ENCODE measurements at places on chromosomes 1 and 21.

DNA sequence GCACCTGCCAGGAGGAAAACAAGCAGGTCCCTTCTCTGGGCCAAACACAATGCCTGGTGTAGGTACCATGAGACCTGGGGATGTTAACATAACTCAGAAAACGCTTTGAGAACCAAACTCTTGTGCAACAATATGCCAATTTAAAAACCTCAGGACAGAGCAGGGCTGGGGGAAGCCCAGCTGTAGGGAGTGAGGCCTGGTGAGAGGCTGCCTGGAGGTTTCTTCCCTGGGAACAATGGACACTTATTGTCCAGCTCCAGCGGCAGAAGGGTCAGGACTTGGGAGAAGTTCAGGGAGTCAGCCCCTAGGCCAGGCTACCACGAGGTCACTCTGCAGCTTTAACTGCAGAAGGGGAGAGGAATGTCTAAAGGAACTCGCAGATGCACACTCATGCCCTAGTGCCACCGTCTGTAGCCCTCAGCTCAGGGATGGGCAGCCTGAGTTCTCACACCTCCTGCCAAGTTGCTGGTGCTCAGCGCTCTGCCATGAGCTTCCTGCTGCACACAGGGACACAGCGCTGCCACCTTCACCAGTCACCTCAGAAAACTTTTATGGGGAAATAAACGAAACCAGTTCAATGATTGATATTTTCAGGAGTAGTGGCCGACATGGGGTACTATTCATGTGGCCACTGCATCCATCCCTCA is 8.5 kb downstream of the GPR157 start:
- peaks cover 37% of the 10 kb centered on the region for H3K4me1 ChIP-seq
- H3K27me3 ChIP-seq = no peaks in the 10 kb centered on the region
- no peak for DNase-seq
- no peaks in the 10 kb centered on the region for H3K36me3 ChIP-seq

GRCh38 chr1:9996624-9997582 is at the start of gene RBP7:
TSS of gene RBP7 (plus strand) at chr1:9997228. CDS start at chr1:9997259, 31 bp downstream.
- no peak within 1 kb of the TSS for H3K27ac ChIP-seq
- no peak for DNase-seq
- H3K4me1 ChIP-seq = no peaks in the 10 kb centered on the region
- H3K36me3 ChIP-seq = no peaks in the 10 kb centered on the region
- no peak within 1 kb of the TSS for H3K4me3 ChIP-seq

DNA sequence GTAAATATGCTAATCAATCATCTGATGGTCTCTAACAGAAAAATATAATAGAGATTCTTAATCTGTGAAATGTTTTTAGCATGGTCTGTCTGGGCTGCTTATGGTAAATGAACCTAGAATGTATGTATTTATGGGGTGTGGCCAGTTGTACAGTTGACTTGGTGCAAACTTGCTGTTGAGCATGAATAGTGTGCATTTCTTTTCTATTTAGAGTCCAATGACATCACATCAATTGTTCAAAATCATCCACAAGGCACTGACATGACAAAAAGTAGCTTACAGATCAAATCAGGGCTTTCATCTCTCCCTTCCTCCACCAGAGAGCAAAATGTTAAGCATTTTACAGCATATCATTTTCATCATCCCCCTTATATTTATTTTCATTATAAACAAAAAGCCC is 1010.3 kb downstream of the KCNT2 start:
- no peaks in the 10 kb centered on the region for H3K4me1 ChIP-seq
- H3K4me3 ChIP-seq = no peak overlapping the region
- H3K27me3 ChIP-seq = no peaks in the 10 kb centered on the region
- DNase-seq = no peak
- H3K27ac ChIP-seq = no peak overlapping the region
- H3K36me3 ChIP-seq = no peaks in the 10 kb centered on the region

DNA sequence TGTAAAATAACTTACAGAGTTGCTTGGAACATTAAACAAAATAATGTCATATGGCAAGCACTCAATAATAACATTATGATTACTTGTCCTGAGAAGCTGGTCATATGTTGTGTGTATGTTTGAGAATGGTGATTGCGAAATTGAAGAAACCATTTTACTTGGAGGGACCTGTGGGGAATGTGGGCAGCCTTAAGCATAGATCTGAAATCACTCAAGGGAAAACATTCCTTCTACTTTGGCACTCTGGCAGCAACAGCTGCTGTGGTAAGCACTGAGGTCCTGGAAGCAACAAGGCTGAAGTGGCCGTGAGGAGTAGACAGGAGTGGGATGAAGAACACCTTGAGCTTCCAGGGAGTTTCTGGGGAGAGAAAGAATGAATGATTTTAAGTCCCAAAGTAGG is 165.4 kb upstream of the ADAMTS5 start:
- no peaks in the 10 kb centered on the region for H3K4me1 ChIP-seq
- no peak for DNase-seq
- no peaks in the 10 kb centered on the region for H3K36me3 ChIP-seq
- H3K27me3 ChIP-seq = no peaks in the 10 kb centered on the region
- H3K4me3 ChIP-seq = no peak overlapping the region

GRCh38 chr1:84103197-84103992 is 40.7 kb upstream of the PRKACB start:
- H3K4me3 ChIP-seq = no peak overlapping the region
- no peak overlapping the region for H3K27ac ChIP-seq
- H3K36me3 ChIP-seq = no peaks in the 10 kb centered on the region
- no peaks in the 10 kb centered on the region for H3K27me3 ChIP-seq
- H3K4me1 ChIP-seq = no peaks in the 10 kb centered on the region

GRCh38 chr1:14842891-14843290 is 244.4 kb downstream of the KAZN start:
- no peak for DNase-seq
- H3K4me1 ChIP-seq = no peaks in the 10 kb centered on the region
- no peaks in the 10 kb centered on the region for H3K27me3 ChIP-seq
- no peaks in the 10 kb centered on the region for H3K36me3 ChIP-seq
- H3K4me3 ChIP-seq = no peak overlapping the region

GRCh38 chr1:43861988-43862735 is 71.4 kb upstream of the ARTN start:
- DNase-seq = no peak
- H3K27me3 ChIP-seq = no peaks in the 10 kb centered on the region
- no peak overlapping the region for H3K27ac ChIP-seq

DNA sequence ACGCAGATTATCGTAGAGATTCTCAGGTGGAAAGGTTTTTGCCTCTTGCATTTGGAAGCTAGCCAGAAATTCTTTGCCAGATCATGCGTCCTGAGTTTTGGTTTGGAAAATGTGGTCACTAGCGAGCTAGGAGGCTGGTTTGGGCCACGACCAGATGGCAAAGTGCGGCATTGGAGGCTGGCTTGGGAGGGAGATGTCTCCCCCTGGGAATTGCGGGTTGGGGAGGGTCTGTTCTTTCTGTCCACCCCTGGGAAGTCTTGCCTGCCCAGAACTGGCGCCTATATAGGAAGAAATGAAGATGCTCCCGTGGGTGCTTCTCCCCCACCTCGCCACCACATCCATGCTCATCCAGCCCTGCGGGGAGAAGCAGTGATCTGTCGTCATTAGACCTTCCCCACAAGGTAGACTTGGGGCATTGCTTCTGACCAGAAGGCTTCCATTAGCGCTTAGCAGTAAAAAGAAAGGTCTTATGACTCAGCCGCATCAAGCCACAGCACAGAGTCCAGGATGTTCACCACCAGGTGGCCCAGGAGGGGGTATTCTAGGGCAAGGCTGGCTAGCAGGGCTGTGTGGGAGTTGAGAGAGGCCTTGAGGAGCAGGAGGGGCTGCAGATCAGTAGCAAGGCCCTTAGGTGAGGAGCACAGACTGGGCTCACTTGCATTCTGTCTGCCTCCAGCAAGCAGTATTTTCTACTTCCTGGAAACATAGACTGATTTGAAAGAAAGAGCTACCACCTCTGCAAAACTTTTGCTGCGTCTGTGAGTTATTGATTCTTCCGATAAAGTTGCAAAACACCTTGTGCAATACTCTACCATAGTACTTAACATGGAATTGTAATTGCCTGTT is 1.5 kb upstream of the PTP4A2 start:
- H3K27ac ChIP-seq = peak overlapping the region; percentile 82
- DNase-seq = peak; percentile 86
- H3K4me1 ChIP-seq = peaks cover 39% of the 10 kb centered on the region
- H3K36me3 ChIP-seq = no peaks in the 10 kb centered on the region
- H3K4me3 ChIP-seq = peak overlapping the region; percentile 28
- H3K27me3 ChIP-seq = no peaks in the 10 kb centered on the region

DNA sequence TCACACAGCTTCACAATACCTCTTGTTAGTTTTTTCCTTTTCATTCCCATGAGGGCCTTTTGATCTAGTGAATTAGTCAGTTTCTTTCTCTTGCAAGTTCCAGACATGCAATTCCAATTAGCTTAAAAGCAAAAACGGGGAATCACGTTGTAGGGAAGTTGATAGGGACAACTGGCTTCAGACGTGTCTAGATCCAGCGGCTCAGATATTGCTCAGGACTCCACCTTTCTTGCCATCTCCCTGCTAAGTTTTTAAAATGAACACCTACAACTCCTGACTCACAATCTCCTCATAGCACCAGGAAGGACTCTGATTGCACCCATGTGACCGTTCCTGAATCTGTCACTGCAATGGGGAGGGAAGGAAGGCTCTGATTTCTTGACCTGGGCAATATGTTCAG is 63.8 kb upstream of the ARHGAP29 start:
- DNase-seq = no peak
- no peaks in the 10 kb centered on the region for H3K4me1 ChIP-seq
- H3K27ac ChIP-seq = no peak overlapping the region
- H3K36me3 ChIP-seq = no peaks in the 10 kb centered on the region

- no peaks in the 10 kb centered on the region for H3K27me3 ChIP-seq
- DNase-seq = no peak
- H3K4me1 ChIP-seq = no peaks in the 10 kb centered on the region
These were observed 23.9 kb upstream of the KNCN start for GRCh38 chr1:46575300-46575699.

GRCh38 chr21:42426424-42426823 is 22.7 kb downstream of the UBASH3A start:
- no peaks in the 10 kb centered on the region for H3K27me3 ChIP-seq
- H3K4me3 ChIP-seq = no peak overlapping the region
- H3K4me1 ChIP-seq = peaks cover 44% of the 10 kb centered on the region
- H3K36me3 ChIP-seq = no peaks in the 10 kb centered on the region
- peak overlapping the region; percentile 89 for H3K27ac ChIP-seq
